ENCODE measurements at places on chromosomes 5 and 9.

GRCh38 chr5:180439911-180440769 is 54.0 kb upstream of the CNOT6 start:
- DNase-seq = no peak

GRCh38 chr5:167381457-167381856 is 910.0 kb upstream of the WWC1 start:
- no peak for DNase-seq

DNA sequence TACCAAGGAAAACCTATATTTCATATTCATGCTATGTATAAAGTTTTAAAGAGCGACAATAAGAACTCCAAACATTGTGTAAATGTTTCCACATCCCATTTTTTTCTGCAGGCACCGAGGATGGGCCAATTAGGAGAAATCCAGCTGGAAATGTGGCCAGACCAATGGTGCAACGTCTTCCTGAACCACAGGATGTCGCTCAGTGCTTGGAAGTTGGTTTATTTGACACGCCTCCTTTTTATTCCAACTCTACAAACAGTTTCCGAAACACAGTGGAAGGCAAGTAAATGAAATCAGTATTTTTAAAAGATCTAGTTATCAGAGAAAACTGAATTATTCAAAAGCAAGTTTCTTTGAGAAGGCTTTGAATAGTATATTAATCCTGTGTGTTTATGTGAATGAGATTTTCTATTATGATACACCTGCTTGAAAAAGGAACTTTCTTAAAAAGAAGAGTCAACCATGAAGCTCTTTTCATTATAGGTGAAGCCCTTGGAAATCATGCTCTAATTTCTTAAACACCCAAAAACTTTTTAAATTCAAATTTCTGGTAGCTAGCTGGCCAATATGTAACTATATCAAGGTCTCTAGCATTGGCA is 9.1 kb downstream of the TYRP1 start:
- no peak for DNase-seq

DNA sequence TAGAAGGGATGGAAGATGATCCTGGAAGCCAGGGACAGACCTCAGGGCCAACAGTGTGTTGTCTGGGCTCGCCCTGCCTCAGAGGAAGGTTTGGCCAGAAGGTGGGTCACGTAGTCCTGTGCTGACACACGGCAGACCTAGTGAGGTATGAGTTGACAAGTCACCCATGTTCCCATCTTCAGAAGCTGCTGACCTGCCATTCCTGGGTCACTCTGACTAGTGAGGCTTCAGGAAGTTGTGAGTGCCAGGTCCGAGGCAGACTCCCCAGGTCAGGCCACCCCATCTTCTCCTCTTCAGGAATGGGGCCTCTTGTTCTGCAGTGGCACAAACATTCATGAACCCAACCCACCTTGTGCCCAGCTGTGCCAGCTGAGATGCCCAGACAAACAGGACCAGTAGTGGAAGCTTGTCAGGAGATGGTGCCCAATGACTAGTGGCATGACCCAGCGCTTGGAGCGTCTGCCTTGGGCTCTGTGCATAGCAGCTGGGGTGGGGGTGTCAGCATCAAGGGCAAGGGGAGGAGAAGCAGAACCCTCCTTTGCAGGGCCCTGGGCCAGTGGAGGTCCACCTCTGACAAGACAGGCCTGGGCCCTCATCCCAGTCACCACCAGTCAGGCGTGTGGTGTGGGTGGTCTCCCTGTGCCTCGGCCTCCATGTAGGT is 16.8 kb upstream of the ANGPTL2 start:
- DNase-seq = no peak

- no peak for DNase-seq
Observed at GRCh38 chr9:71921190-71921814, 9.9 kb downstream of the C9orf85 start.

DNA sequence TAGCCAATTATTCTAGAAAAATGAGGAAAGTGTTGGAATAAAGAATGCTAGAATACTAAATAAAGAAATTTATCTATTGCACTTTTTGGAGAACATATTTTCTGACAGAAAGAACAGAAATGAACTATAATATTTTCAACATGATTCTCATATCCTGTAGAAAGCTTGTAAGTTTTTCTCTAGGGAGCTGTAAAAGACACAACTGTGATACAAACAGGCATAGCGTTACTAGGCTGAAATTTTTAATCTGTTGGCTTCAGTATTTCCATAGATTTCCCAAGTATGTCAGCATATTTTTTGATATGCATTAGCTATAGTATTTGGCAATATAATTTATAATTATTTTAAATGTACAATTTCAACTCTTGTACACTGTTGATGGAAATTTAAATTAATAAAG is 31.3 kb downstream of the ANXA1 start:
- no peak for DNase-seq

- DNase-seq = no peak
Observed at GRCh38 chr5:156515121-156515520, 188.2 kb downstream of the SGCD start.

DNA sequence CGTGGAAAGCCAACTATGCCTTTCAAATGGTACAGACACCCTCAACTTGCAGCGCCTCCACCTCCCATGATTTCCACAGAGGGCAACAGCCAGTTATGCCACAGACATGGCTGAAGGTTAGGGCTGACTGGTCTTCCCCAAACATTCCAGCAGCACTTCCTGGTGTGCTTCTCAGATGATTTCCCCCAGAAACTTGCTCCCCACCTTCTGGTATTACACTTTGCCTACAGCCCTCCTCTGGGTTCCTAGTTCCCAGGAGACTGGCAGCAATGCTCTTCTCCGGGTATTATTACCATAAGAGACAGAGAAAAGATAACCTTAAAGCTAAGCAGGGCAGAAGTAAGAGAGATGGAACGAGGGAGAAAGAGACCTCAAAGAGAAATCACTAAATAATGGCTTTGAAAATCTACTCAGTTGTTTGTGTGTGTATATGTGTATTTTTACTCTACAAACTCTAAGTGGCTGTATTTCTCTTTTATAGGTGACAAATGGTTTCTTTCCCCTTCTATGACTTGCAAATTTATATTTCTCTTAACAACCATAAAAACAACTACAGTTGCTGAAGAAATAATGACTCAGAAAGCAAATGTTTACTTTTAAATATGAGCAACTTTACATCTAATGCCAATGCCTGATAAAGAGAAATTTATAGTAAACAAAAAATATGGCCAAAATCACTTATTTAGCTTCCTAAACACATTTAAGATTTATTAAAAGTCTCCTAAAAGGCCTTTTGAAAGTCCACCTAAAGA is 133.8 kb downstream of the PDE4D start:
- no peak for DNase-seq

DNA sequence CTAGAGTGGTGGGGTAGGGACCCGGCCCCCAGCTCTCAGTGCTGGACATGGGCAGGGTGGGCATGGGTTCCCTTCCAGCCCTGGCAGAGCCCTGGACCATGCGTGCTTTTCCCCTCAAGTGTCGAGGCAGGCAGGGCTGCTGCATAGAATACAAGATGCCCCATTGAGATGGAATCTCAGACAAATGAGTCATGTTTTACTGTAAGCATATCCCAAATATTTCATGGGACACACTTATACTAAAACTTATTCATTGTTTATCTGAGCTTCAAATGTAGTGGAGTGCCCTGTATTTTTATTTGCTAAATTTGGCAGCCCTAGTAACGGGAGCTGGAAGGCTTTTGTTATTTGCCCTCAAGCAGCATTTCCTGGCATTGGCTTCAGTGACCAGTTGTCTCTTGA is 3.2 kb upstream of the RNU6ATAC start:
- DNase-seq = no peak

DNA sequence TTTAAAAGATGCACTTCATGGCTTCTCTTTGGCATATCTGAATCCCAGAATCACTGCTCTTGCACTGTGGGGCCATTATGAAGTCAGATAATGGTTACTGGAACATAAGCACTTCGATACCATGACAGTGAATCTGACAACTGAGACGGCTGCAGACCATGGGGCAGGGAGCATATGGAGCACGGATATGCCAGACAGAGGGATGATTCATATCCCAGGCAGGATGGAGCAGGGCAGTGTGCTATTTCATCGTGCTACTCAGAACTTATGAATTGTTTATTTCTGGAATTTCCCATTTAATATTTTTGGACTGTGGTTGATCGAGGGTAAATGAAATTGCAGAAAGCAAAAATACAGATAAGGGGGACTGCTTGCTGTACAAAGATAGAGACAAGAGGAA is 145.0 kb downstream of the EGFLAM start:
- DNase-seq = no peak

GRCh38 chr5:177545487-177546257 is 8.7 kb downstream of the FAM193B start:
- DNase-seq = no peak

GRCh38 chr5:66669862-66670195 is 73.6 kb downstream of the MAST4 start:
- no peak for DNase-seq

DNA sequence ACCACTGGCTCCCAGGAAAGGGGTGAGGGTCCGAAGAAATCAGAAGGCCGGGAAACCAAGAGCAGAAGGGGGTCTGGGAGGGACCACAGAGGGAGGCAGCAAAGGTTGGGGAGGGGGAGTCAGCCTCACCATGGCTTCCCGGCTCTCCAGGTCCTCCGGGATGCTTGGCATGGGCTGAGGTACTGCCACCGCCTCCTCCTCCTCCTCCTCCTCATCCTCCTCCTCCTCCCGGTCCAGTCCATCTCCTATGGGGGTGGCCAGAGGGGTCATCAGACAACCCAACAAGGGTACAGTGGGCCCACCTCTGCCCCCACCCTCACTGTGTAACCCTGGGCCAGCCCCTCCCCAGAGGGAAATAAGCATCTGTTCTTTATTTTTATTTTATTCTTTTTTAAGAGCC is 17.5 kb downstream of the GOLGA2 start:
- no peak for DNase-seq
